RPMI8226 (cell line): ENCODE measurements at places on chromosomes 7 and 10.
A peak's percentile ranks its signal among the peaks of the same experiment; 100 is the strongest.

DNA sequence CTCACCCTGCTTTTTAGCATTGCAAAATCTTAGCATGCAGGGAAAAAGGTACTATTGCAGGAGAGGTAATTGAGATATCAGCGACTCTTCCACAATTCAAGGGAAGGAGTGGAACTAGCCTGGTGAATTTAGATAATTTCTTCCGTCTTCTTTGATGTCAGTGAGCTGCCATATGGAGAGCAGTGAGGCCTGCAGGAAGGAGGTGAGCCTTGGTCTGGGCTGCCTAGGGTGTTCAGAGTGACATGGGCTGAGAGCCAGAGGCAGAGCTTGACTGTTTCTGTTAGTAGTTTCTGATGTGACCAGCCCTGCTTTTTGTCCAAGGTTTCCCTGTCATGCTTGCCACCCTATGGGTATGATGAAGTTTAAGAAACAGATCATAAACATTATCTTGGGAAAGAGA lies 28.6 kb downstream of the KAT6B start:
- no peak for DNase-seq

DNA sequence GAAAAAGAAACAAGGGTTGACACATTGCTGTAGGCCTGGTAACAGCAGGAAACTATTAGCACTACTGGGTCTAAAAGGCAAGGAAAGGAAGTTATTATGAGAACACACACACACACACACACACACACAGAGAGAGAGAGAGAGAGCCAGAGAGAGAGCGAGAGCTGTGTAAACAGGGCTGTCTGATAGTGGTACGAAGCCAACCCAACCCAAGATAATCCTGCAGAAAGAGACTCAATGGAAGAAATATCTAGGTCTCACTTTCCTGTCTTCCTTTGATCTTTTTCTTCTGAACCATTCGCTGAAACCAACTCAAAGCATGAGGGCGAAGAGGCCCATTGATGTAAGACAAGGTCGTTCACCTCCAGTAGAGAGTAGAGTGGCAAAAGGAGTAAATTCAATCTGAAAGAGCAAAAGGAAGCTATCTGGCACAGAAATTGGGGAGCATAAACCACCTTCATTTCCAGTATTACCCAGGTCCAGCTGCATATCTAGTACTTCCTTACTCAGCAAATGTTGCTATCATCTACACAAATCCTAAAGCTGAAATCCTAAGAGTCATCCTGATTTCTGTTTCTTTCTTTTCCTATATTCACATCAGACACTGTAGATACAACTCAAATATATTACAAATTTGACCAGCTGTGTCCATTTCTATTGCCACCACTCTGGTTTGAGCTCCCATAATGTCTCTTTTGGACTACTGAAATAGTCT lies 110.2 kb downstream of the TMEM26 start:
- DNase-seq = no peak

DNA sequence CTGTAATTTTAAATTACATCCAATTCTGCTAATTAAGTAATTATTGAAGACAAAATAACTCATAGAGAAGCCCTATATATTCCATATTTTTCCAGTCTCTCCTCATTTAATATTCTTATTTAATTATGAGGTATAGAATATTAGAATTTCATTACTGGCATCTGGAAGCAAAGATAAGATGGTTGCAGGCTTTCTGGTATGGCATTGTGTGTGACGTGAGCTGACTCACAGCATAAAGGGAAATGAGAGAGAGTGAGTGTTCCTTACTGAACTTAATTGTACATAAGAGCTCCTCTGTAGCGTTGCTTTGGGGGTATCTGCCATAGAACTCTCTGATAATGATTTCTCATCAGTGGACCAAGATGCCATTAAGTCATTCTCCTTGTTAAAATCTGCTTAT lies 127.4 kb upstream of the TEX47 start:
- no peak for DNase-seq

DNA sequence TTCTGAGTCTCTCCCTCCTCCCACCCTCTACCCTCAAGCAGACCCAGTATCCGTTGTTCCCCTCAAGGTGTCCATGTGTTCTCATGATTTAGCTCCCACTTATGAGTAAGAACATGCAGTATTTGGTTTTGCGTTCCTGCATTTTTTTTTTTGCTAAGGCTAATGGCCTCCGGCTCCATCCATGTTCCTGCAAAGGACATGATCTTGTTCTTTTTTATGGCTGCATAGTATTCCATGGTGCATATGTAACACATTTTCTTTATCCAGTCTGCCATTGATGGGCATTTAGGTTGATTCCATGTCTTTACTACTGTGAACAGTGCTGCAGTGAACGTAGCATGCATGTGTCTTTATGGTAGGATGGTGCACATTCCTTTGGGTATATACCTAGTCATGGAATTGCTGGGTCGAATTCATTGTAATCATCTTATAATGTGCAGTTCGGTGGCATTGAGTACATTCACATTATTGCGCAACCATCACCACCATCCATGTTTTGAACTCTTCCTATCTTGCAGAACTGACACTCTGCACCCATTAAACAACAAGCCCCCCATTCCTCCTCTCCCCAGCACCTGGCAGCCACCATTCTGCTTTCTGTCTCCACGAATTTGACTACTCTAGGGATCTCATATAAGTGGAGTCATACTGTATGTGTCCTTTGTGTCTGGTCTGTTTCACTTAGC lies 125.5 kb downstream of the CAMK1D start:
- no peak for DNase-seq

DNA sequence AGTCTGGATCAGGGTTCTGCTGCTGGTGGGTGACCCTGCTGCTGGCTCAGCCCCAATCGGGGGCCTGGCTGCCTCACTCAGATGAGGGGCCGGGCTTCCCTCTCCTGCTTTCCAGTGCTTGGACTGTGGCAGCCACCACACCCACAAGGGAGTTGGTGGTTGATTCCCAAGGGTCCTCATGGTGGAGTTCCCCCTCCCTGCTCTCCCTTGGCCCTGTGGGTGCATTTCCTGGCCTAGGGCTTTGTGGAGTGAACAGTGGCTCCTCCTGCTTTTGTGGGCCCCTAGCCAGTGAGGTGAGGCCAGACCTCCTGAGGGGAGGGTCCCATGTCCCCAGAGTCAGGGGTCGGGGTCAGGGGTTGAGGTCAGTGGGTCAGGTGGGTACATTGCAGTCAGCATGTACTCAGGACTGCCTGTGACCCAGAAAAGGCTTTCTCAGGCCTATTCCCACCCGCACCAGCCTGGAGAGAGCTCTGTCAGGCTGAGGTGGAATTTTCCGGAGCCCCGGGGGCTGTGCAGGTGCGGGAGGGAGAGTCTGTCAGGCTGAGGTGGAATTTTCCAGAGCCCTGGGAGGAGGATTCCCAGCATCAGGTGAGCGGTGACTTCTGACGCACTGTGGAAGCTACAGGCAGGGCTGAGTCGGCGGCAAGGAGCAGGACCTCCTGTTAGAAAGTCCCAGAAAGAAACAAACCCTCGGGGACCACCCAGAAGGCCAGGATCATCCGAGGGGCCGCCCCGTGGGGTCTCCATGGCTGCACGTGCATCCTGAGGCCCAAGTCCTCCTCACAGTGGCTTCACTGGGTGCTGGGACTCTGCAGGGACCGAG lies 94.4 kb upstream of the INSIG1 start:
- no peak for DNase-seq

DNA sequence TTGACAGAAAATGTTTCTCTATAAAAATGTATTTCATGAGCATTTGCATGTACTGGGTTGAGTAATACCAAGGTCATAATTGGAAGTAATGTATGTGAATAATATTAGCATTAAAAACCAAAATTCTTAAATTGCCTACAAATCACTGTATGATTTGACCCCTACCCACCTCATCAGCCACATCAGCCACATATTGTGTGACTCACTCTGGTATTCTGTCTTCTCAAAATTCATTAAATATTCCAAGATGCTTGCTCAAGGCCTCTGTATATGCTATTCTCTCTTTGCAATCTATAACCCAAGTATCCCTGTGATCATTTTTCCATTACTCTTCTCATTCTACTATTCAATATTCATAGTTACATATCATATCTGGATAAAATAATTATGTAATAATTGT lies 21.4 kb downstream of the POT1 start:
- no peak for DNase-seq

GRCh38 chr10:68330852-68331454 lies 911 bp upstream of the HNRNPH3 start:
- peak; percentile 23 for DNase-seq

DNA sequence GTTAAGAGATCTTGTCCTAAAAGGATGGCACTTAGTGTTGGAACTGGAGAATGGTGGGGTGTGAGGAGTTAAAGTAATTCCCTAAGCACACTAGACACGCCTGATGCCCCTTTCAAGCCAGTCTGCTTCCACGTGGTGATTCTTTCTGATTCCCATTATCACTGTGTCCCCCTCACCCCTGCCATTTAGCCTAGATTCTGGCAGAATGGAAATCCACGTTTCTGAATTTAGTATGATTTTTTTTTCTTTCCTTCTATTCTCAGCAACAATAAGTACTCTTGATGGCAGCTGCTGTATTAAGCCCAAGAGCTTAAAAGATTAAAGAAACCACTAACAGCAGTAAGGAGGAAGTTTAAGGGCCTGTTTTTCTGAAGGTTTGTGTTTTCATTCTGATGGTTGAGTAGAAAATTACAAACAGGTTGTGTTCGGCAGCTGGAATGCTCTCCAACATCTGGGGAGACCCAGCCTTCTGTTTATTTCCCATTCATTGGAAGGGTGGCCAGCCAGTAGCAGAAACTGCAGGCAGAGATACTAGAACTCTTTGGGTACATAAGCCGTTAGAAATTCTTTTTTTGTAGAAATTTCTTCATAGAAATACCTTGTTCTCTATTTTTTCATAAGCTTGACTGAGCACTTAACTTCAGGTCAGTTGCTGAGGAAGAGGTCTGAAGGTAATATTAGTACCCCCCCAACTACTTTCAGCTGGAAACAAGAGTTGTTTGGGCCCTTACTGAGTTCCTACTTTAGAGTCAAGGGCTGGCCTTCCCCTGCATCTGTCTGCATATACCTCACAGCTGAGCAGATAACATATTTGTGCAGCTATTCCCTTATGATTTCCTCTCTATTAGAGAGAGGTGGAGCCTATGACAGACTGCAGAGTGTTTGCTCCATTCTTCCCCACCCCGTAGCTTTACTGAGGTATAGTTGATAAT lies 355.1 kb downstream of the AUTS2 start:
- DNase-seq = peak; percentile 15

DNA sequence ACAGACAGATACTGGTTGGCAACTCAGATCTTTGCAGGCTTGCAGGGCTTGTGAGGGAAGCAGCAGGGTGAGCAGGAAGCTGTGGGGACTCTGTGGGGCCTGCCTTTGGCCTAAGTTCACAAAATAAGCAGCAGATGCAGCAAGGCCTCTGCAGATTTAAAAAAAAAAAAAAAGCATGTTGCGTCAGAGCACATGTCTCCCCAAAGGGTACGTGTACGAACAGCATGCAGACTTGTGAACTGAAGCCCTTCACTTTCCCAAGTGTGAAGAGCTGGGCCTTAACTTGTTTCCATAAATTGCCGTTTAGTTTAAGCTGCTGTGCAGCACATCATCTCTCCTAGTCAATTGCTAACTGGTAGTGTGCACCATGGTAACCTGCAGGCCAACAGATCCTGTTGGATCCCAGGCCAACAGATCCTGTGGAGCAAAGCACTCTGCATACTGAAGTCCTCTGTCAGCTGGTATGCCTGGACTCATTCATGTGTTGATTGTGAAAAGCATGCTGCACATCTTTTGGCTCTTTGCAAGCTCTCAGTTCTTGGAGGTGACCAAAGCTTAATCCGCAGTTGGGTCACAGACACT lies 10.8 kb upstream of the XPNPEP1 start:
- DNase-seq = no peak

DNA sequence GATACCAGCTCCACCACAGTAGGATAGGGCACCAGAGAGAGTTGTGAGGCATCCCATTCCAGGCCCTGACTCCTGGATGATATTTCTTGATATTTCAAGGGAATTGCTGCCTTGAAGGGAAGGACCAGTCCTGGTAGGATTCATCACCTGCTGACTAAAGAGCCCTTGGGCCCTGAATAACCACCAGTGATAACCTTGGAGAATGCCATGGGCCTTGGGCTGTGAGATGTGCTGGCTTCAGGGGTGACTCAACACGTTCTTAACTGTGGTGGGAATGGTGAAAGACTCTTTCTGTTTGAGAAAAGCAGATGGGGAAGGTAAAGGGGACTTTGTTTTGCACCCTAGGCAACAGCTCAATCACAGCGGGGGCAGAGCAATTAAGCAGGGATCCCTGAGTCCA lies 21.4 kb upstream of the ASZ1 start:
- DNase-seq = no peak

DNA sequence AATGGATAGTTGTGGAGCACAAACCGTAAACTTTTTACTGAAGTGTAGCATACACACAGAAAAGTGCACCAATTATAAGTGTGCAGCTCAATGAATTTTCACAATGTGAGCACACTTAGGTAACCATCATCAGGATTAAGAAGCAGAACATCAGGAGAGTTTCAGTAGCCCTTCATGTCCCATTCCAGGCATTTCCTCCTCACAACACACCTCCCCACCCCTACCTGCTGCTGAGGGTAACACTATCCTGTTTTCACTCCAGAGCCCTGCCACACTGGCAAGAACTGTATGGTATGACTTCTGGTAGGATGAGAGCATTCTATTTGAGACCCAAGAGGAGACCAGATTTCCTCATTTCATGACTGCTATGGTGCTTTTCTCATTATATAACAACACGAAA lies 166.5 kb downstream of the PPP1R3A start:
- no peak for DNase-seq

- DNase-seq = no peak
Observed at GRCh38 chr7:40535678-40536077, 400.9 kb downstream of the SUGCT start.

DNA sequence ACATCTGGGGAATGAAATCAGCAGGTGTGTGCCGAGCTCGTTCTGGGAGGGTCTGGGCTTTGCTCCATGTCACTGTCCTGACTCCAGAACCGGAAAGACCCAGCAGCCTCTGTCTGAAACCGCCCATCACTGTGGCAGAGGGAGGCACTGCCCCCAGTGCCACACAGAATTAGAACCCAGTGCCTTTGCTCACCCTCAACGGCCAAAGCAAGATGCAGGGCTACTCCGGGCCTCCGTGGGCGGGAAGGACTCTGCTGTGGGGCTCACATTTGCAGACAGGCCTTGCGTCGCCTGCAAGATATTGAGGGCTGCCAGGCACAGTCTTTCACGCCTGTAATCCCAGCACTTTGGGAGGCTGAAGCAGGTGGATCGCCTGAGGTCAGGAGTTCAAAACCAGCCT lies 219.2 kb upstream of the PPP2R2D start:
- no peak for DNase-seq

GRCh38 chr10:110209454-110209925 lies 2.1 kb downstream of the MXI1 start:
- DNase-seq = peak; percentile 76

GRCh38 chr7:142855756-142856564 lies 1.1 kb downstream of the EPHB6 start:
- no peak for DNase-seq

DNA sequence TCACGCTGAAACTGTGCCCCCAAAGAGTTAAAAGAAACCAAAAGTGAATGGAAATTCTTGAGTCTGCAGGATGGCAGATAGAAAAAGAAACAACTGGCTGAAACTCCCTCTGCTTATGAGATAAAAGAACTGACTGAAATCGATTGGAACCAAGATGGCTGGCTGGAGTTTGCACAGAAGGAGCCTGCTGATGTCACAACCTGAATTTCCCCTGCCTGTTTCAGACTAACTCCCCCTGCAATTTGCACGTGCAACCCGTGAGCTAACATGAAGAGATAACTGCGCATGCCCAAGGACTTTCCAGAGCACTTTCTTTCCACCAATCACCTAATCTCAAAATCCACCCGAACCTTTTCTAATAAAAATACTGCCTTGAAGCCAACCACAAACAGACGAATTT lies 435.5 kb downstream of the CALN1 start:
- peak; percentile 9 for DNase-seq

- DNase-seq = no peak
Observed at GRCh38 chr7:85638394-85638793, 451.5 kb upstream of the SEMA3D start.

GRCh38 chr10:28548781-28549498 lies 16.0 kb downstream of the WAC start:
- no peak for DNase-seq
